Gastrocnemius medialis (tissue), 4 donors: ENCODE measurements at places on chromosomes 3 and 15. TPM values are rescaled to one million over a fixed set of nuclear protein-coding genes. Genes with fewer than 3 reads are reported as not detected.

GRCh38 chr15:58585693-58586443, 154.1 kb downstream of the LIPC start:
- DNase-seq = no peak

GRCh38 chr3:81289676-81290075, 471.8 kb downstream of the GBE1 start:
- no peak for DNase-seq

DNA sequence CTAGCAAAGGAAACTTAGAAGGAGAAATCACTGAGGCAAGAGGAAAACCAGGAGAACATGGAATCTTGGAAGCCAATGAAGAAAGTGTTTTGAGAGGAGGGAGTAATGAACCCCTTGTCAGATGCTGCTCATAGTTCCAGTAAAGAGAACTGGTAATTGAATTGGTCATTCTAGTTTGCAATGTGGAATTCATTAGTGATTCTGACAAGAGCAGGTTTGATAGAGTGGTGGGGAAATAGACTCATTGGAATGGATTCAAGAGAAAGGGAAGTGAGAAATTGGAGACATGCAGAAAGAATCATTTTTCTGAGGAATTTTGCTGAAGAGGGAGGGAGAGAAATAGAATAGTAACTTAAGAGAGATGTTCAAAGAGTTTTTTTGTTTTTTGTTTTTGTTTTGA, 21.0 kb downstream of the GLCE start:
- DNase-seq = no peak

DNA sequence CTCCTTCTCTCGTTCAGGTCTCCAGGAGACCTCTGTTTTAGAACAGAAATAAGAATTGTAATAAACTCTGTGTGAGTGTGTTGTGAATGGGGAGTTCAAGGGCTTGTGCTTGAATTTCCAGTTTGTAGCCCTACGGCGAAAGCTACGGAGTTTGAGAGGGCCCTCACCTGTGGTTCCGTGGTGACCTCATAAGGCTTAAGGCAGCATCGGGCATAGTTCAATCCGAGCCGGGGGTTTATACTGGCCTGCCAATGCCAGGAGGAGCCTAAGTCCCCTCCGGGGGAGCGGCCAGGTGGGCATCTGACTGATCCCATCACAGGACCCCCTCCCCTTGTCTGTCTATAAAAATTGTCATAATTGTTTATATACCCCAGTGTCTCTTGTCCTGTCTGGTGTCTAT, 43.7 kb downstream of the ZBTB11 start:
- no peak for DNase-seq

GRCh38 chr3:72597756-72598195, 250.5 kb downstream of the SHQ1 start:
- DNase-seq = no peak

- DNase-seq = no peak
Observed at GRCh38 chr15:95105229-95105628, 873.9 kb downstream of the MCTP2 start.

- DNase-seq = no peak
Observed at GRCh38 chr3:43638594-43639447, 17.0 kb upstream of the ANO10 start.

DNA sequence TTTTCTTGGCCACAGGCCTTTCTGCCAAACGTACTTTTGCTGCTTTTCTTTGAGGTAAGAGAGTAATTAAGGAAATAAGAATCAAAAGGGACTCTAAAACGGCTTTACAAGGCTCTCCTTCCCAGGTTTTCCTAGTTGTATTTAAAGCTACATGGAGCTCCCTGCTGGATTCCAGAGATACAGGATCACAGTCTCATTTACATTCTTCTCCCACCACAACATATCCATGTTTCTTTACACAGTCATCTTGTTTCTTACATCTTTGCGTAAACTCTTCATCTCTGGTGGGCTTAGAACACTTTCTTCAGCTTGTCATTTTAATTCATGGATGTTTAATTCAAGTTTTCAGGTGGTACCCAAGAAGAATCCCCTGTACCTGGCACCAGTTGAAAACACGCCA, 117.6 kb upstream of the BFSP2 start:
- DNase-seq = no peak

CCDC71 gene
- total RNA-seq = 20.7 TPM

COX5A gene
- 473 TPM for total RNA-seq

MYEF2 gene
- total RNA-seq = 4.9 TPM

ARGFX gene
- total RNA-seq = not detected

TAMM41 gene
- total RNA-seq = 9.7 TPM

ST8SIA2 gene
- total RNA-seq = not detected
